ENCODE measurements at places on chromosomes 3 and 15.

DNA sequence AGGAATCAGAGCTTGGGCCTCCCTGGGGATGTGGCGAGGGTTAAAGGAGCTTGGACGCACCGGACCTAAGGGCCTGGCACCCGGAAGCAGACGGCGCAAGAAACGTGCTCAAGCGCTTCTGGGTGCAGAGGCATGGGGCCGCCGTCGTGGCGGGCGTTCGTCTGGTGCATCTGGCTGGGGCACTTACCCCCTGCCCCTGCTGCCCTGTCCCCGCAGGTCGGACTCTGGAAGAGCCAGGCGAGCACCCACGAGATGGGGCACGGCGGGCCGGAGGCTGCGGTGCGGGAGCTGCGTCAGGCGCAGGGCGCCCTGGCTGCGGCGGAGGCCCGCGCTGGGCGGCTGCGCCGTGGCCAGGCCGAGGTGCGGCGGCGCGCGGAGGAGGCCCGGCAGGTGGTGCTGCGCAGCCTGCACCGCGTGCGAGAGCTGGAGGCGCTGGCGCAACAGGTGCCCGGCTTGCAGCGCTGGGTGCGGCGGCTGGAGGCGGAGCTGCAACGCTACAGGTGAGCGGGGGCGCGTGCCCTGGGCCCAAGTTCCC is 2.5 kb downstream of the EFCC1 start:
- peak; percentile 75 for DNase-seq

DNA sequence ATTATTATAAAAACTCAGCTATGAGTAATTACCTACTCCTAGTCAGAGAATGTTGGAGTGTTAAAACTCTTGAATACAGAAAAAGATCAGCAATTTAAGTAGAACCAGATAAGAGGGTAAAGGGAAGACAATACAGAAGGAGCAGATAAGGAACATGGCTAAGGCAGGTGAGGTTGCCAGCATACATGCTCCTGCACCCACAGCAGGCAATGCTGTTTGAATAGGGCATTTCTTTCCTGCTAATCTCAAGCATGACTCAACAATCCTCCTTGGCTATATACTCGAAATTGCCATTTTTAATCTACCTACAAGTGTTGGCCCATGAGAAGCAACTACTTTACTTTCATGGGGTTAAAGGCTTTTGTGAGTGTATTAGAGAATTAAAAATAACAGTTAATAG is 494.5 kb downstream of the DIPK2A start:
- no peak for DNase-seq

- DNase-seq = no peak
Observed at GRCh38 chr3:159635047-159635641, 353.5 kb upstream of the IL12A start.

GRCh38 chr3:190217081-190217480 is 96.4 kb upstream of the P3H2 start:
- DNase-seq = no peak

DNA sequence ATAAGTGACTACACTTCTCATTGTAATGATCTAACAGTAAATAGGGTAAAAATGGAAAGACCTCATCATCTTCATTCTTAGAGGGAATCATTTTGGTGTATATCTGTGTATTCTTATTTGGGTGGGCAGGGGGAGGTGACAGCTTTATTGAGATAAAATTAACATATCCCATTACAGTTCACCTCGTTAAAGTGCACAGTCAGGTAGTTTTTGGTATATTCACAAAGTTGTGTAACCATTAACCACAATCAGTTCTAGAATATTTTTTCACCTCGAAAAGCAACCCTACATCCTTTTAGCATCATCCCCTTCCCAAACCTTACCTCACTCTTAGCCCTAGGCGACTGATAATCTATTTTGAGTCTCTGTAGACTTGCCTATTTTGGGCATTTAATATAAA is 8.1 kb downstream of the PIAS1 start:
- DNase-seq = no peak

- no peak for DNase-seq
Observed at GRCh38 chr3:100789579-100789978, 80.3 kb downstream of the TFG start.

Measured in COR-L47 (cell line).